Gastrocnemius medialis (tissue), 4 donors: ENCODE measurements at places on chromosomes 2 and 18. TPM values are rescaled to one million over a fixed set of nuclear protein-coding genes. Genes with fewer than 3 reads are reported as not detected.

- no peaks in the 10 kb centered on the region for H3K27me3 ChIP-seq
- H3K4me1 ChIP-seq, result no peaks in the 10 kb centered on the region
- H3K36me3 ChIP-seq, result no peaks in the 10 kb centered on the region
- no peak overlapping the region for H3K27ac ChIP-seq
- DNase-seq, result no peak
Observed at GRCh38 chr2:236587861-236588815, 18.5 kb downstream of the ACKR3 start.

DNA sequence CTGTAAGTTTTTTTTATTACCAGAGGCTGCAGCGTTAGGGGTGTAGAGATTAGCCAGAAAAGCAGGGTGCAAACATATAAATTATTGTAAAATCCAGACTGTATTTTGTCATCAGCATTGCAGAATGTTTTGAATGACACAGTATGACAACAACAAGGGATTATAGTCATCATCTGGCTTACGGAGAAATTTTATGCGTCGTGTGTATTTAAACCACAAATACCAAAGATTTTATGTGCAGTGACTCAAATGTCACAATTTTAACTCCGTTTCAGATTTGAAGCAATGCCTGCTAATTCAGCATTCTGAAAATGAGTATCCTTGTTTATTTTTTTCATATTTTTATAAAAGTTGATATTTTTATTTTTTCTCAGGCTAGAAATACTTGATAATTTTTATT is 19.4 kb upstream of the TMX3 start:
- no peaks in the 10 kb centered on the region for H3K27me3 ChIP-seq
- no peaks in the 10 kb centered on the region for H3K4me1 ChIP-seq
- no peak for DNase-seq
- no peak overlapping the region for H3K27ac ChIP-seq
- no peaks in the 10 kb centered on the region for H3K36me3 ChIP-seq

- H3K4me1 ChIP-seq, result no peaks in the 10 kb centered on the region
- H3K4me3 ChIP-seq, result no peak overlapping the region
- H3K36me3 ChIP-seq, result no peaks in the 10 kb centered on the region
- no peak overlapping the region for H3K27ac ChIP-seq
- no peak for DNase-seq
Observed at GRCh38 chr2:233007739-233008138, 5.3 kb downstream of the NGEF start.

DNA sequence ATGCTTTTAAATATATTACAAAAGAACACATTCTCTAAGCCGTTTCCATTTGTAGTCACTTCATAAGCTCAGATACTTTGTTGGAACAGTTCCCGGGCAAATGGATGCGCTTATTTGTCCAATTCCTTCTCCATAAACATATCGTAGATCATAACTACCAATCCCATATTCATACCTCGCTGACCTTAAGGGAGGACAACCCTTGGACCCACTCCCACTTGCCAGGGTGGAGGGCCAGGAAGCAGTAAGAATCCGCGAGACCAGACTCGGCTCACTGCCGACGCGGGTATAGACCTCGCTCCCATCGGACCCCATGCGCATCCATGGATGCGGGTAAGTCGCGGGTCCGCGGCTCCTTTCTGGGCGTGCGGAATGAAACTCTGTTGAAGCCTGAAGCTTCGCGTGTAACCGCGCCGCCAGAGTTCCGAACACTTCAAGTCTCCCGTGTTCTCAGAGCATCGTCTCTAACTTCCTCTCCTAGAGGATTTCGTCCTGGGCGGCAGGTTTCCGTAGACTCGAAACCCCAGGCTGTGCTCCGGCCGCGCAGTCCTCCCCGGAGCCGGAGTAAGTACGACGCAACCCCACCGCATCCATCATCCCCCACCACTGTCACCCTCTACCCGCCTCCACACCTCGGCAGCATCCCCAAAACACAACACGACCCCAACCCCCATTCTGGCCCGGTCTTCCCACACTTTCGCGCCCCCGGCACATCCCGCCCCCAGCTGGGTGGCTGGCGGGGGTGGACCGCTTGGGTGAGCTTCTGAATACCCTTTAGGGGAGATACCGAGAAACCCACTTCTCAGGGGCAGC is 1.1 kb downstream of the DSC3 start:
- no peaks in the 10 kb centered on the region for H3K36me3 ChIP-seq
- H3K27ac ChIP-seq, result no peak overlapping the region
- H3K4me1 ChIP-seq, result no peaks in the 10 kb centered on the region

DNA sequence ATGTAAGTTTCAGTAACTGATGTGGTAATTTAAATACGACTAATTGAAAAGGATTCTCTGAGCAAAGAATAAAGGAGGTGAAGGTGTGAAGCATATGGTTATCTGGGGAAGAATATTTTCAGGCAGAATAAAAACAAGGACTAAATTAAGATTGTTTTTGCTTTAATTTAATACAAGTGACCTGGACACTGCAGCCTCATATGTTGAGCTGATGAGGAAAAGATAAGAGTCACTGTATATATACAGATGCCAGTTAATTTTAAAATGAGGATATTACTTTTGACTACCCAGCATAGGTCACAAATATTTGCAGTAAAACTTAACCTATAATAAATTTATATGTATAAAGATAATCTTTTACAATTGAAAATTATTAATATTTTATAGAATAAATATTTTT is 47.8 kb upstream of the LRP1B start:
- no peak overlapping the region for H3K27ac ChIP-seq
- H3K4me3 ChIP-seq, result no peak overlapping the region
- no peaks in the 10 kb centered on the region for H3K27me3 ChIP-seq
- H3K4me1 ChIP-seq, result no peaks in the 10 kb centered on the region
- H3K36me3 ChIP-seq, result no peaks in the 10 kb centered on the region

GRCh38 chr2:75896779-75897366 is 186.2 kb upstream of the GCFC2 start:
- DNase-seq, result no peak
- no peaks in the 10 kb centered on the region for H3K36me3 ChIP-seq
- H3K27me3 ChIP-seq, result no peaks in the 10 kb centered on the region

GRCh38 chr2:222064286-222064685 is 234.5 kb downstream of the PAX3 start:
- H3K4me1 ChIP-seq, result no peaks in the 10 kb centered on the region
- no peaks in the 10 kb centered on the region for H3K27me3 ChIP-seq
- H3K4me3 ChIP-seq, result no peak overlapping the region
- no peaks in the 10 kb centered on the region for H3K36me3 ChIP-seq
- no peak for DNase-seq

- no peak for DNase-seq
- H3K27ac ChIP-seq, result no peak overlapping the region
- no peak overlapping the region for H3K4me3 ChIP-seq
- peaks cover 6% of the 10 kb centered on the region for H3K4me1 ChIP-seq
- no peaks in the 10 kb centered on the region for H3K36me3 ChIP-seq
Observed at GRCh38 chr18:58098706-58099105, 54.7 kb downstream of the NEDD4L start.

DNA sequence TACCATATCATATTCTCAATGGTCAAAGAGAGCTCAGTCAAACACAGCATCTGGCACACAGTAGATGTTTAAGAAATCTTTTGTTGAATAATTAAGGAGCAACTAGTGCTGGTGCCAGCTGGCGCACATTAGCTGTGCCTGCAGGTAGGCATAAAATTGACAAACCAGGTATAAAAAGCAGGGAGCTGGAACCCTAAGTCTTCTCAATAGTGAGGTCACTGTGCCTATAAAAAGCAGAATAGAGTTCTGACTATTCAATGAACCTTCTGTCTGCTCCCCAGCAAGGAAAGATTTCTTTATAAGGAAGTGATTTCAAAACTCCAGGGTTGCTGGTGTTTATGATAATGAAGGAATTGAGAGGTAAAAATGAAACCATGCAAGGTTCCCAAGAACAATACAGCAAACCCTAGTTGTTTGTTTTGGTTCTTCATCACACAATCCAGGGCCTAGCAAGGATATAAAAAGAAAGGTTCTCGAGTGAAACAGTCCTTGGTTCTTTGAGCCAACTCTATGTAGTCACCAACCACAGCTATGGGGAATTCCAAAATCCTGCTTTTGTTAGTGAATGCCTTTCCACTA is 76.1 kb downstream of the THADA start:
- peak overlapping the region; percentile 68 for H3K27ac ChIP-seq
- H3K4me1 ChIP-seq, result peaks cover 27% of the 10 kb centered on the region
- no peak overlapping the region for H3K4me3 ChIP-seq
- no peaks in the 10 kb centered on the region for H3K27me3 ChIP-seq

DNA sequence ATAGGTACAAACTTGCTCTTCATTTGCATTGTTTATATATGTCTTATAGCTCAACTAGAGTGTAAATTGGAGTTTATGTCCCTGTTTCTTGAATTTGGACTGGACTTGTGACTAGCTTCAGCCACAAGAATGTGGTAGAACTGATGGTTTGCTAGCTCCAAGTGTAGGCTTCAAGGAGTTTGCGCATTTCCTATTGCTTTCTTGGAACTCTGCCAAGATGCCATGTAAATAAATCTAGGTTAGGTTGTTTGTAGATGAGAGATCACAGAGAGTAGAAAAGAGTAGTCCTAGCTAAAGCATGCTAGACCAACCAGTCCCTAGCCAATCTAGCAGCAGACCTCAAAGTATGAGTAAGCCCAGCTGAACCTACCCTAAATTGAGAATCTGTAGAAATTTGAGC is 183.0 kb upstream of the CYP26B1 start:
- no peak for DNase-seq
- H3K4me1 ChIP-seq, result no peaks in the 10 kb centered on the region

DNA sequence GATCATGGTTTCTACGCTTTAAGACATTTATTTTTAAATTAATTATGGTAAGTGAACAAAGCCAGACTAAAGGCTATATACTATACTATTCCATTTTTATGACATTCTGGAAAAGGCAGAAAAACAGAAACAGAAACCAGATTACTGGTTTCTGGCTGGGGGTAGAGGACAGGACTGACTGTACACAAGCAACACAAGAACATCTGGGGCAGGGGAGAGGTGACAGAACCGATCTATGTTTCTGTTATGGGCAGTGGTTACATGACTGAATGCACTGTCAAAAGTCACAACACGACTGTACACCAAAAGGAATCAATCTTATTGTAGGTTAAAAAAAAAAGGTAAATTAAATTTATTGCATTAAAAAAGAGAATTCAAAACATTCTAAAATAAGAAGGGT is 64.7 kb downstream of the PTPN2 start:
- DNase-seq, result no peak
- no peak overlapping the region for H3K4me3 ChIP-seq
- no peaks in the 10 kb centered on the region for H3K27me3 ChIP-seq
- no peak overlapping the region for H3K27ac ChIP-seq
- no peaks in the 10 kb centered on the region for H3K4me1 ChIP-seq

DNA sequence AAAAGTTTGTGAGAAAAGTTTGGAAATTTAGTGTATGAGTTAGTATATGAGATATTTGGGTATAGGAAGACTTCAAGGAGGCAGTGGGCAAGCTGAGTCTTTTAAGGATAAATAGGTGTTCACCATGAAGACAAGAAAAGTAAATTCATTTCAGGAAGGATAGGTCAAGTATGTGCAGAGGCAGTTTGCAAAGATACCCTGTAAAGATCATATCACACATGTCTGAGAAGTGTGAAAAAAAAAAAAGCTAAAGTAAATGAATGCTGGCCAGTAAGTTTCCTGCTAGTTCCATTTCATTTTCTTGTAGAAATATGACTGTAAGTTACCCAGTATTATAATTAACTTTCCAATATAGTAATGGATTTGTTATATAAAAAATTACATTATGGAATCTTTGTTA is 131.0 kb downstream of the PHLPP1 start:
- H3K4me1 ChIP-seq, result no peaks in the 10 kb centered on the region
- H3K4me3 ChIP-seq, result no peak overlapping the region
- H3K36me3 ChIP-seq, result no peaks in the 10 kb centered on the region
- no peak for DNase-seq

DNA sequence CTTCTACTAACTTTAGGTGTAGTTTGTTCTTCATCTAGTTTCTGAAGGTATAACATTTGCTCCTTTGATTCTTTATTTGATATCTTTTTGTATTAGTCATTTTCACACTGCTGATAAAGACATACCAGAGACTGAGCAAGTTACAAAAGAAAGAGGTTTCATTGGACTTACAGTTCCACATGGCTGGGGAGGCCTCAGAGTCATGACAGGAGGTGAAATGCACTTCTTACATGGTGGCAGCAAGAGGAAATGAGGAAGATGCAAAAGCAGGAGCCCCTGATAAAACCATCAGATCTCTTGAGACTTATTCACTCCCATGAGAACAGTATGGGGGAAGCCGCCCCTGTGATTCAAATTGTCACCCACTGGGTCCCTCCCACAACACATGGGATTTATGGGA is 544.4 kb upstream of the DSEL start:
- H3K27me3 ChIP-seq, result no peaks in the 10 kb centered on the region
- no peak for DNase-seq
- no peaks in the 10 kb centered on the region for H3K4me1 ChIP-seq
- H3K4me3 ChIP-seq, result no peak overlapping the region

DNA sequence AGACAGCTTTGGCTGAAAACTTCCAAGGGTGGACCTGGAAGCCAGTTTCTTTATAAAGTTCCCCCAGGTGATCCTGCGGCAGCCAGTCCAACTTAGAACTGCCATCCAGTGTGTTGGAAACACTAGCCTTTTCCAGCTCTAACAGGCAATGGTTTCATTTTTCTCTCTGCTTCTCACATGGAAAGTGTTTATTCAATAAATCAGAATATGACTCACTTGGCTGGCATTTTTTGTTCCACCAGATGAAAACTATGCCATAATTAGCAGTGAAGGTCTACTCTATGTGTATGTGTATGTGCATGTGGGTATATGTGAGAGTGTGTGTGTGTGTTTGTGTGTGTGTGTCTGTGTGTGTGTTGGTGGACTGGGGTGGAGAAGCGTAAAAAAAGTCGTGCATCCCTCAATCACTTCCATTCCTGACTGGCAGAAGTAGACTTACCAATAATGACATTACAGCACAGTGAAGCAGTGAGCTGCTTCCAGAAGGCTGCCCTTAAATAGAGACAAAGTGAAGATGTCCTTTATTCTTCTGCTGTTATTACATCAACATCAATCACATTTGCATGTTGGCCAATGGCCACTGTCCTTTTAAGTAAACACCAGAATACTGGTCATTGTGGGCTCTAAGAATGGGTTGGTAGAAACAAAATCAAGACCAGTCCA is 90.9 kb upstream of the SETBP1 start:
- no peak overlapping the region for H3K4me3 ChIP-seq
- H3K27me3 ChIP-seq, result no peaks in the 10 kb centered on the region
- no peaks in the 10 kb centered on the region for H3K36me3 ChIP-seq
- H3K4me1 ChIP-seq, result no peaks in the 10 kb centered on the region
- no peak overlapping the region for H3K27ac ChIP-seq

DNA sequence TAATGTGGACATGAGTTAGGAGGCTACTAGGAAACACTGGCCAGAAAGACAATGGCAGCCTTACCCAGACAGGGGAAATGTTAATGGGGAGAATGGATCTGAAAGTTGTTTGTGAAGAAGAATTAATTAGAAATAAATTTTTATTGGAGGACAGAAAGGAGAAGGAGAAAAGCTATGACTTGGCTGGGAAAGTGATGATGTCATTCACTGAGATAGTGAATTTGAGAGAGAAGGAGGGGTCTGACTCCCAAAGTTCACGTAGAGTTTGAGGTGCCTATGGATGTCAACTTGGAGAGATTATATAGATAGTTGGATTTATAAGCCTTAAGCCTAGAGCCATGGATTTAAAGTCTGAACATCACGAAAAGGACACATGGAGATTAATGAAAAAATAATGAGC is 144.6 kb upstream of the ZNF521 start:
- no peaks in the 10 kb centered on the region for H3K27me3 ChIP-seq
- no peak for DNase-seq
- H3K4me1 ChIP-seq, result no peaks in the 10 kb centered on the region
- H3K4me3 ChIP-seq, result no peak overlapping the region

GRCh38 chr2:128841803-128842202 is 523.1 kb upstream of the HS6ST1 start:
- H3K4me3 ChIP-seq, result no peak overlapping the region
- DNase-seq, result no peak
- H3K27ac ChIP-seq, result no peak overlapping the region
- no peaks in the 10 kb centered on the region for H3K27me3 ChIP-seq
- no peaks in the 10 kb centered on the region for H3K4me1 ChIP-seq

DLX2 gene
- total RNA-seq, result not detected

MC2R gene
- total RNA-seq, result not detected

ACOXL gene
- total RNA-seq, result not detected

LMAN2L gene
- 16.2 TPM for total RNA-seq

RAD51AP2 gene
- not detected for total RNA-seq
